ENCODE measurements at places on chromosomes 13 and 19. TPM values are rescaled to one million over a fixed set of nuclear protein-coding genes. Genes with fewer than 3 reads are reported as not detected.

The MEIS3 gene
- total RNA-seq = 25.9 TPM

The FUT1 gene
- 13.9 TPM for total RNA-seq

DNA sequence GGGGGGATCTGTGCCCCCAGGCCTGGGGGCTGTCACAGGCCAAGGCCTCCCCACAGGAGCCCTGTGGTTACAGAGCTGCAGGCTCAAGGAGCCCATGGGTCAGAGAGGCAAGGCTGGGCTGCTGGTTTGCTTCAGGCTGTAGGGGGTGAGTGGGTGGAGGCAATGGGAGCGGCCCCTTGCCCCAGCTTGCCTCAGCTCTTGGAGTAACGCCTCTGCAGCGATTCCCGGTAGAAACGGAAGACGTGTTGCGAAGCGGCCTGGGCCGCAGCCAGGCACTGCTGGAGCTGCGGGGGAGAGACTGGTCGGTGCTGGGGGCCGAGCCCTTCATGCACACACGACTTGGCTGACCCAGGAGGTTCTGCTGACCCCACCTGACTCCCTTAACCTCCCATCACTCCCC is 10.1 kb downstream of the TMEM91 start:
- DNase-seq = peak; percentile 57

DNA sequence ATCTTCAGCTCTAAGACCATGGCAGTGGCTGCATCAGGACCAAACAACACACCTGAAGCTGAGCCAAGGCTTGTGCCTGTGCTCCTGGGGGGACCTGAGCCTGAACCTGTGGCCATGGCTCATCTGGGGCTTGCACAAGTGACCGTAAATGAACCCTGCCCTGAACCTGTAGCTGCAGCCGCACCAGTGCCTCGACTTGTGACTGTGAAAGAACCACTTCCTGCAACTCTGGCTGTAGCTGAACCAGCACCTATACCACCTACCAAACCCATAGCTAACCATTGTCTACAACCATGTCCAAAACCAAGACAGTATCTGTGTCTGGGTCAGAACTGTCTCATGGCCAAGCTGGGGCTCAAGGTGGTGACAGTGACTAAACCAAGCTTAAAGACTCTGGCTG is 28.2 kb upstream of the SDHAF1 start:
- DNase-seq = no peak

DNA sequence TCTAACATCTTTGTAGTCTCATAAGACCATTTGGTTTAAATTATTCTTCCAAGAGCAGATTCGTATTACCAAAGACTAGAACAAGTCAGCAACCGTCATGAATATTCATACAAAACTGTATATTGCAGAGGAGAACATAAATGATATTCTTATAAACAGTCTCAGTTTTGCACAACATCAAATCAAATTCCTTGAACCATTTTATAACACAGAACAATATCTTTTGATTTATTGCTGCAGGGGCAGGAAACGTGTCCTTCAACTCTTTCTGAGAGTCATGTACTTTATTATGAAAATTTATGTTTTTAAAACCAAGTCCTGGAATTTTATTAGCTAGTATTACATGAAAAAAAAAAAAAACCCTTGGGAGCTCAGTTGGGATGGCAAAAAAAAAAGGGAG is 26.2 kb downstream of the SIGLECL1 start:
- no peak for DNase-seq

DNA sequence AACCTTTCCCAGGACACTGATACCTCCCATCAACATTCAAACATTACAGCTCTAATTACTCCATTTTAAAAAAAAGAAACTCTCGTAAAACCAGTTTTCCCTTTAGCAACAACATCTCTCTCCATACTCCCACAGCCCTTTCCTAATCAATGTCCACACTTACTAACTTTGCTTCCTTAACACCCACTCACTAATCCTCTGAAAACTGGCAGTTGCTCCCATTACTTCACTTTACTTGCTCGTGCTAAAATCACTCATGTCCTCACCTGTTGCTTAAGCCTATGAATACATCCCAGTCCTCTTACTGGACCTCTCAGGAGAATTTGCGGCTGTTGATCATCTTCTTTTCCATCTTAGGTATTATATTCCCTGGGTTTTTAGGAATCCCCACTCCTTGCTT is 44.8 kb downstream of the RBM26 start:
- DNase-seq = peak; percentile 6

GRCh38 chr13:21668732-21669275 is 2.1 kb upstream of the FGF9 start:
- no peak for DNase-seq

DNA sequence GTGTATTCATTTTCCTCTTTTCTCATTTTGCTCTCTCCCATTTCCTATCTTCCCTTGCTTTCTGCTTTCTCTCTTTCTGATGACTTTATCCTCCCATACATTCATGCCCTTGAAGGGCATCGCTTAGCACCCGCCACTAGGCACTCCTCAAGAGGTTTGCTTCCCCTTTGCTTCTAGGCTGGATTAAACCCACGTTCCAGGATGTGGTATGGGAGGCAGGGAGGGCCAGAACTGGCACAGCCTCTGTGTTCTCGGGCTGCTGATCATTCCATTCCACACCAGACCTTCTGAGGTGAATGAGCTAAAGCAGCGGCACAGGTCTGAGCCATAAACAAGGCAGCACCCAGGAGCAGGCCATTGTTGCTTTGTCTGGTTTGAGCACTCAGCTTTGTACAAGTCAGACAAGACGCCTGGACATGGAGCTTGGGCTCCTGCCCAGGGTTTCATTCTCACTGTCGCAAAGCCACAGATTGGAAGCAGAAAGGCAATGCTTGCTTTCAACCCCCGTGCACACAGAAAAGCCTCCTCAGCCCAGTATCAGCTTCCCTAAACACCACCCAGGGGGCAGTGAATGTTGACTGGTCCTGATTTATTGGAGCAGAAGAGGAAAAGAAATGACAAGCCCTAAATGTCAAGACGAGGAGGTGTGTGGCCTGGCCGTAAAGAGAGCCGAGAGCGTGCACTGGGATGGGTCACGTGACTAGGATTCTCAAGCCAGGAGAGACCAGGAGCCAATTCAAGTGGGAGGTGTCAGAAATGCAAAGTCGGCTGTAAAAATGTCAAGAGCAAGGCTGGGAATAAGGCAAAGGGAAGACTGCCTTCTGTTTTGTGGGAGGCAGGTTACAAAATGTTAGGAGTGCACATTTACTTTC is 218.0 kb upstream of the SERP2 start:
- no peak for DNase-seq
